ENCODE measurements at places on chromosomes 2 and 18. TPM values are rescaled to one million over a fixed set of nuclear protein-coding genes. Genes with fewer than 3 reads are reported as not detected.

- no peak for DNase-seq
Measured at GRCh38 chr2:233247744-233248143, 3.7 kb upstream of the ATG16L1 start.

DNA sequence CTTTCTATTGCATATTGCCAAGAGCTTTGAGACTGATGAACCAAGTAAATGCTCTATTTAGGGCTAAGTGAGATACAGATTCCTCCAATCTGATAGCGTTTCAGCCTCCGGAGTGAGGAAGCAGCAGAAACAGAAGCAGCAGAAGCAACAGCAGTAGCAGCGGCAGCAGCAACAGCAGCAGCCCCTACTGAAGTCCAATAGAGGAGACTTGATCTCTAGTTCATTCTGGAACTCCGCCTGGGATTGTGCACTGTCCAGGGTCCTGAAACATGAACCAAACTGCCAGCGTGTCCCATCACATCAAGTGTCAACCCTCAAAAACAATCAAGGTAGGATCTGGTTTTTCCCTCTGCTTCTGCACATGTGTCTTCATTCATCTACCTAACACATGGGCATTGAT is at the start of gene DPP10:
Gene DPP10 (plus strand): TSS at position 132 of the 400 bp plus-strand sequence.
- DNase-seq: peak; percentile 64

- DNase-seq: peak; percentile 51
Measured at GRCh38 chr2:190407662-190408537, at the start of gene MFSD6. Gene MFSD6 (plus strand): TSS chr2:190408355. CDS start chr2:190436030, 27,675 bp downstream.

DNA sequence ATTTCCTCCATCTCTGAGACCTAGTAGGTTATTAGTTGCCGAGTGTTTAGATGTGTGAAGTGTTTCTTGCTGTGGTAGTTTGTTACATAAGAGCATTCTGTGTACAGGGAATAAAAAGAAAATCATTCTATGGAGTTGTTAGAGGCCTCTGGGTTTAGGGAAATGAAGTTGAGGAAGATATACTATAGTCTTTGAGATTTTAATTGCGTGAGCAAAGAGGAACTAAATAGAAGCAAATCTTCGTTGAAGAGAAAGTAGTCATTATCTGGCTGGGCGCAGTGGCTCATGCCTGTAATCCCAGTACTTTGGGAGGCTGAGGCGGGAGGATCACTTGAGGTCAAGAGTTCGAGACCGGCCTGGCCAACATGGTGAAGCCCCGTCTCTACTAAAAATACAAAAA is 19.0 kb downstream of the USP39 start:
- no peak for DNase-seq

CABYR gene
- total RNA-seq: 13.6 TPM

TSN gene
- 96.1 TPM for total RNA-seq

RESP18 gene
- total RNA-seq: not detected

KATNAL2 gene
- total RNA-seq: 20.1 TPM
